ENCODE measurements at places on chromosomes 1 and 21.

- no peak for DNase-seq
Observed at GRCh38 chr1:60527567-60527966, 454.0 kb upstream of the C1orf87 start.

DNA sequence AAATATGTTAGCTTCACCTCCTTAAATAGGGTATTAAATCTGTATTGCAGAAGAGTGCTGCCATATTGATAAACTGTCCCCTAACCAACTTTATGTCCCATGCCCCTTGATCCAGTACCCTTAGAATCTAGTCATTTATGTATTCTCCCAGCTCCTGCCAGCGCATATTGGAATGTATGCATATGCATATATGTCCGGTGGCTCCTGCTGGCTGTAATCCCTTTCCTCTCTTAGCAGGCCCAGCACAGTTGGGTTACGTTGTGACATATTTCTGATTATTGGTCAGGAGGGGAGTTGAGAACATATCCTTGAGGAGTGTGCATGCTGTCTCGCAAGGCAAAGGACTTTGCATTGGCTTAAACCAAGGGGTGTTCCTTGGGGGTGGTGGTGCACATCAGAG, 29.2 kb upstream of the CREG1 start:
- DNase-seq = no peak

GRCh38 chr1:10598389-10598702, 123.6 kb downstream of the PEX14 start:
- DNase-seq = no peak

DNA sequence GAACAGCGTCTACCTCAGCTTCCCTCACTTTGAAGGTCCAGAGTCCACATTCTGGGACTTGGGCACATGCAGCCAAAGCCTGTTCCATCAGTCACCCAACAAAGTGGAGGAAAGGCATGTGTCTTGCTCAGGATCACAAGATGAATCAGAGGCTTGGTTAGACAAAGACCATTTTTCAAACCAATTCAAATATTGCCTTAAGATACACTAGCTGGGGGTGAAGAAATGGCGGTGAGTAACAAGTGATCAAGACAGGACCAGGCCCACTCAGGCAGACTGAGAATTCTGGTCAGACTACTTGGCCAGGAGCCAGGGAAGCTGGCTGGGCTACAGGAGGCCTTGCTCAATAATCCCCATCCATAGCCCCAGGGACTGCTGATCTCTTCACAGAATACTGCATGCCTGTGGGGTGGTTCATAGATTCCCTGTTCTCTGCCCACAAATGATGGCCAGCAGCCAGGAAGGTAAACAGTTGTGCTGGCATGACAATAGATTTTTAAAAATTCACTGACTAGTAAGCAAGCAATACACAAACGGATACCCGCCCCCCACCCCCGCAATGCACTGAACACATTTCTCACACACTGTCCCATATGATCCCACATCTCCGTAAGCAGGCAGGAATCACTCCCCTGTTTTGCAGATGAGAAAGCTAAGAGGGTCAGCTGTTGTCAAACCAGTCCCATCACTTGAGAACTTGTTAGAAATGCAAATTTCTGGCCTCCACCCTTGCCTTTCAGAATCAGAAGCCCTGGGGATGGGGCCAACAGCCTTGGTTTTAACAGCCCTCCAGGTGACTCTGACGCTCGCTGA, 27.2 kb downstream of the ERI3 start:
- DNase-seq = no peak

DNA sequence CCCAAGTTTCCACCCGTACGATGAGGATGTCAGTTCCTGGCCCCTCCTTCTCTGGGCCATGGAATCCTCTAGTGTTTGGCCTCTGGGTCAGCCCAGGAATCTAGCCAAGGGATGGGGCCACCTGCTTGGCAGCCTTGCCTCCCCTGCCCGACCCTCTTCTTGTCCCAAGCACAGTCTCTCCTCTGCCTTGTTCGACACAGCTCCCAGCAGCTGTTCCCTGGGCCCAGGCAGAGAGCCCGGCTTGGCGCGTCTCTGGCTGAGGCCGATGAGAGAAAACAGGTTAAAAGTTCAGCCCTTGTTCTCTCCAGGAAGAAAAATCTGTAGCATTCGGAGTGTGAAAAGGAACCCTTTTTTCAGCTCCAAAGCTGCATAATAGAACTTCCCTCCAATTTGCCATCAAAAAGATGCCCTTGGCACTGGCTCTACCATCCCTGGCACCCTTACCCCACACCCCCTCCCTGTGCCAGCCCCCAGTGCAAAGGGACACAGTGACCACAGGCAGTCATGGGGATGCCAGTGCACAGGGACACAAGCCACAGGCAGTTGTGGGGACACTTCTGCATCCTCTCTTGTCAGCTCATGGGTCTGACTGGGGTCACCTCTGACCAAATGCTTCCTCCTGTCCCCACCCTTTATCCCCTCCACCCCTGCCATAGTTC, 68.4 kb downstream of the EPHB2 start:
- DNase-seq = no peak

- no peak for DNase-seq
Observed at GRCh38 chr1:232744847-232745246, 60.4 kb upstream of the MAP10 start.

- no peak for DNase-seq
Observed at GRCh38 chr1:78274814-78275213, 216.0 kb upstream of the PTGFR start.

DNA sequence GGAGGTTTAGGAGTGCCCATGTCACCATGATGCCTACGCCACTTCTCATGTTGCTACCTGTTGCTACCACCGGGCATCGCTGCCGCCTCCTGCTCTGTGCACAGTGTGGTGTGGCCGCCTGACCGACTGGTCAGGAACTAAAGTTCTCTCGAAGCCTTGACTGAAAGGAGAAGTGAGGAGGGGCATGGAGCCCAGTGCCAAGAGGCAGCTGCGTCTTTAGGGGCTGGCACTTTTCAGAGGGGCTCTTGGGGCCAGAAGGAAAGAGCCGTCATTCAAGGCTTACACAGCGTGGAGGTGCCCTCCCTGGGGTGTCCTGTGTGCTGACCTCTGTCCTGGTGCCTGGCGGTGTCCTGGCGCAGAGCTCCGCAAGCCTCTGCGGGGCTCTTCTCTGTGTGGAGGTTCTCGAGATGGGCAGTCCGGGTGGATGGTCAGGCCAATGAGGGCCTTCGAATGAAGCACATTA, 57.2 kb downstream of the ADARB1 start:
- no peak for DNase-seq

GRCh38 chr1:180057883-180058396, 96.7 kb upstream of the QSOX1 start:
- DNase-seq = no peak

- no peak for DNase-seq
Observed at GRCh38 chr1:11570821-11571380, 83.3 kb downstream of the FBXO2 start.

DNA sequence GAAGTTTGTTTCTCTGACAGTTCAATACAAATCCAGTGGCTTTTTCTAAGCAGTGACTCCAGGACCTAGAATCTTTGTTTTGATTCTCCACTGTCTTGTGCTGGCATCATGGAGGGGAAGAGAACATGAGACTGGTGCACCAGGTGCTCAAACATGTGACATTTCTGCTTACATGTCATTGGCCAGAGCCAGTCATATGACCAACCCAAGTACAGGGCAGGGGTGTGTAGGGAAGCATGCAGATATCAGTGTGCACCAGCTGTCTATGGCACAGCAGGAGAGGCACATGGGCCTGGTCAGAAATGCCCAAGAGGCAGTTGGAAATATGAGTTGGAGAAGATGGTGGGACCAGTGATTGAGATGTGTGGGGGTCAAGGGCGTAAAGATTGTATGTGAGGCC, 297.0 kb downstream of the HHAT start:
- DNase-seq = no peak

All from renal cortex interstitium (tissue), 15 donors.